ENCODE measurements at places on chromosomes 3 and 15. TPM values are rescaled to one million over a fixed set of nuclear protein-coding genes. Genes with fewer than 3 reads are reported as not detected.

LINGO1 gene
- not detected for total RNA-seq

CPLX3 gene
- not detected for total RNA-seq

SPRED1 gene
- 23.5 TPM for total RNA-seq

KCNH8 gene
- under 0.01 TPM for total RNA-seq

CKMT1A gene
- not detected for total RNA-seq

GOLGA6A gene
- total RNA-seq = not detected

SATB1 gene
- total RNA-seq = 11.5 TPM

CEP19 gene
- 5.2 TPM for total RNA-seq

BCL2A1 gene
- not detected for total RNA-seq

CFAP100 gene
- total RNA-seq = not detected

PAQR9 gene
- total RNA-seq = not detected

GPR149 gene
- not detected for total RNA-seq

Measured in bladder microvascular endothelial cell (primary cell).